ENCODE measurements at places on chromosomes 5 and 9. TPM values are rescaled to one million over a fixed set of nuclear protein-coding genes. Genes with fewer than 3 reads are reported as not detected.

LCN15 gene
- 14.0 TPM for polyA plus RNA-seq

B4GALT7 gene
- polyA plus RNA-seq = 22.5 TPM

SPATA31D4 gene
- not detected for polyA plus RNA-seq

DNA sequence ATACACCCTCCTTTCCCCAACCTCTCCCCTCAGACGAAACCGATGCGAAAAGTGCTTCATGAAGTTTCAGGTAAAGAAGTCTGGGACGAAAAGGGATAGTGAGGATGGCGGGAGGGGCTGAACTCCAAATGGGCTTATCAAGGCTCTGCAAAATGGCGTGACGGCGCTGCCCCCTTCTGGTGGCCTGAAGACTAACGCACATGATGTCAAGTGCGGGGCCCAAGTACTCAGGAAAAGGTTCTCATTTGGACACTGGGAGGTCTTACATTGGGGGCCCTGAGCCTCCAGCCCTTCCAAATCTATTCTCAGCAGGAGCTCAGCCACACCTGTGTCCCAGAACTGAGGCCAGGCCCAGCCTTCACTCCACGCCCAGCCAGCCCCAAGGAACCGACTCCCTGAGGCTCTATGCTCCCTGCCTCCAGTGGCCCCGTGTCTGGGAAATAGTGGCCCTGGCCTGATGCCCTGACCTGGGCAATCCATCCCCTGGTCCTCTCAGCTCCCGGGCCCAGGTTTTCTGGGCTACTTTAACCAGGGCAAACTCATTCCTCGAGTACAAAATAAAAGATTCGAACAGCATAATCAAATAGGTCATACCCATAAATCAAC lies 119.9 kb downstream of the KCNIP1 start:
- H3K36me3 ChIP-seq = no peaks in the 10 kb centered on the region
- no peaks in the 10 kb centered on the region for H3K4me1 ChIP-seq
- H3K27me3 ChIP-seq = no peaks in the 10 kb centered on the region

DNA sequence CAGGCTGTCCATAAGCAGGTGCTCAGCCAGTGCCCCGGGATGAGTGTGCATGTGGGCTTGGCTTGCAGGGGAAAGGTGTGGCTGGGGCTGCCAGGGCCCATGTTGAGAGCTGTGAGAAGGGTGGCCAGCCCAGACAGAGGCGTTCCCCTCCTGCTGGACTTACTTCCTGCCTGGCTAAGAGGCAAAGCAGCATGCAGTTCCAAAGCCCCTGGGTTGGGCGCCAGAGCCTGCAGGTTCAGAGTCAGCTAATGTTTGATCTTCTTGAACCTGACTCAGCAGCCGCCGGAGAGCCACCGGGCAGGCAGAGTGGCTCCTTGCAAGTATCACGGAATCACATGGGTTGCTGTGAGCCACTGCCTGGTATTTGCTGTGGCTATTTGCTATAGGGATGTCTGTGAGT lies 168.4 kb upstream of the MAP1B start:
- H3K4me3 ChIP-seq = no peak overlapping the region
- H3K27ac ChIP-seq = peak overlapping the region; percentile 44
- peaks cover 3% of the 10 kb centered on the region for H3K27me3 ChIP-seq
- H3K4me1 ChIP-seq = no peaks in the 10 kb centered on the region
- no peaks in the 10 kb centered on the region for H3K36me3 ChIP-seq

DNA sequence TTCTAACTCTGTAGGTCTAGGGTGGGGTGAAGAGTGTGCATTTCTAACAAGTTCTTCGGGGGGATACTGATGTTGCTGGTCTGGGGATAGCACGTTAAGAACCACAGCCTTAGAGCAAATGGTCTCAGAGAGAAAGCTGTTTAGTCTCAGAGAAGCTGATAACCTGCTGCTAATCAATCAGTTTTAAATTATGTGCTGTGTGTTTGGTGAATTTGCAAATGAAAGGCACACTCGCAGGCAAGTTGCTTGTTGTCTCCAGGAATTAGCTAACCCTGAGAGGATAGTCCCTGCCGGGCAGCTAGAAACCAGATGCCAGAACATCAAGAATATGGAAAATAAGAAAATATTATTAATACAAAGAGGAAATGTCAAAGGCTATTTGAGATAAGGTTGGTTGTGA lies 79.2 kb downstream of the DMRT2 start:
- no peaks in the 10 kb centered on the region for H3K36me3 ChIP-seq
- no peaks in the 10 kb centered on the region for H3K27me3 ChIP-seq
- DNase-seq = no peak
- no peak overlapping the region for H3K27ac ChIP-seq
- H3K4me1 ChIP-seq = no peaks in the 10 kb centered on the region

All from large intestine (tissue), 12 donors.